Lower lobe of right lung (tissue), 2 donors: ENCODE measurements at places on chromosomes 6 and 20. TPM values are rescaled to one million over a fixed set of nuclear protein-coding genes. Genes with fewer than 3 reads are reported as not detected.
A peak's percentile ranks its signal among the peaks of the same experiment; 100 is the strongest.

DNA sequence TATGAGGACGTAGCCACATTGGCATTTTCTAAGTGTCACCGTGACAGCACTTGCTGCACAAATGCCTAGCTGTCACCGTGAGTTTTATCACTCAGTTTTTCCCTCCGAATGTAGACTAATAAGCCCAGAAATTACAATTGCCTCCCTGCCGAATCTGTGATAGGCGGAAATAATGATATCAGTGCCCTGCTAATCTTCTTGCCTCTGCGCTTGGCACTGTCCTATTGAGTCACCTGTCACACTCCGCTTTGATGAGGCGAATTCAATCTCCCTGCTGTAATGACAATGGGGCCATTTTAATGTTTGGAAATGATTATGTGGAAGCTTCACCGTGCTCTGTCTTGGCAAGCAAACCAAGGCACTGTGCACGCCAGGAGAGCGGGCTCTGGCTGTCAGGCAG, 112.8 kb downstream of the LINC00237 start:
- no peaks in the 10 kb centered on the region for H3K27me3 ChIP-seq
- no peaks in the 10 kb centered on the region for H3K36me3 ChIP-seq
- no peak overlapping the region for H3K27ac ChIP-seq
- H3K4me1 ChIP-seq, result no peaks in the 10 kb centered on the region

- H3K4me1 ChIP-seq, result peaks cover 31% of the 10 kb centered on the region
- no peak for DNase-seq
- H3K27me3 ChIP-seq, result no peaks in the 10 kb centered on the region
Observed at GRCh38 chr6:27139756-27140579, 107.5 kb upstream of the PRSS16 start.

- H3K4me3 ChIP-seq, result no peak overlapping the region
- H3K27me3 ChIP-seq, result no peaks in the 10 kb centered on the region
- no peak for DNase-seq
- H3K36me3 ChIP-seq, result no peaks in the 10 kb centered on the region
- H3K27ac ChIP-seq, result no peak overlapping the region
Observed at GRCh38 chr6:144912474-144912873, 627.3 kb downstream of the UTRN start.

DNA sequence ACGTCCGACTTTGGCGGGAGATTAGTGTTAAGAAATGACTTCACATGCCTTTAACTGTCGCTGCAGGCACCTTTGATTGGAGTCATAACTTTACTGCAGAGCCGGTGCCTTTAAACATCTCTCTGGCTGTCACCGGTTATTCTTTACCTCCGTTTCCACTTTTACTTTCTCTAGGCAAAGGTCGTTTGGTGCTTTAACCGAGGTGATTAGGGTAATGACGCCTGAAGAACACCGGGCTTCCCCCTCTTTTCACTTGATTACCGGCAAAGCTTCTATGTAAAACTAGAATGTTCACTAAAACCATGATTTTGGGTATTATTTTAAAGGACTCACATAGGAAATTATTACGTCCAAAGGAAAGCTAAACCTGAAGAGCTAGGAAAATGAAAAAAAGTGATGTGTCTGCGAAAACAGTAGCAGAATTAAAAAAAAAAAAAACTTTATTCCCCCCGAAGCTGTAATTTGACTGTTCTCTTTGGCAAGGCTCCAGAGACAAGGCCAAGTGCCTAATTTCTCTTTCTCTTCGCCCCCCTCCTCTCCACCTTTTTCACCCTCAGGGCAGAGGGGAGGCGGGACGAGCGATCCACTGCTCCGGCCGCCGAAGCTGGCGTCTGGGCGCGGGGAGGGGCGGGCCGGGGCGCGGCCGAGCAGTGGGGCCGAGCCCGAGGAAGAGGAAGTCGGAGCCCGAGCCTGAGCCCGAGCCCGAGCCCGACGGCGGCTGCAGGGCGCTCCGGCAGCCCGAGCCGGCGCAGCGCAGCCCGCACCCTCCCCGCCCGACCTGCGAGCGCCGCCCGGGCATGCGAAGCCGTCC, at the start of gene PLEKHG1:
TSS of gene PLEKHG1 (plus strand) at position 687 of the 811 bp plus-strand sequence. CDS start 133,797 bp downstream, outside the sequence.
- peak within 1 kb of the TSS; percentile 71 for H3K4me3 ChIP-seq
- H3K27ac ChIP-seq, result peak within 1 kb of the TSS; percentile 81
- no peaks in the 10 kb centered on the region for H3K36me3 ChIP-seq
- no peaks in the 10 kb centered on the region for H3K27me3 ChIP-seq
- DNase-seq, result peak; percentile 85

- DNase-seq, result no peak
- H3K27ac ChIP-seq, result no peak overlapping the region
- no peaks in the 10 kb centered on the region for H3K27me3 ChIP-seq
- no peak overlapping the region for H3K4me3 ChIP-seq
- H3K4me1 ChIP-seq, result no peaks in the 10 kb centered on the region
Observed at GRCh38 chr6:38068854-38069590, 249.5 kb downstream of the ZFAND3 start.

- no peak overlapping the region for H3K27ac ChIP-seq
- no peak for DNase-seq
- no peak overlapping the region for H3K4me3 ChIP-seq
- no peaks in the 10 kb centered on the region for H3K27me3 ChIP-seq
- peaks cover 12% of the 10 kb centered on the region for H3K4me1 ChIP-seq
Observed at GRCh38 chr6:85404564-85405174, 45.2 kb upstream of the NT5E start.

- H3K27me3 ChIP-seq, result no peaks in the 10 kb centered on the region
- peaks cover 1% of the 10 kb centered on the region for H3K4me1 ChIP-seq
- no peak overlapping the region for H3K4me3 ChIP-seq
- H3K36me3 ChIP-seq, result no peaks in the 10 kb centered on the region
- no peak overlapping the region for H3K27ac ChIP-seq
Observed at GRCh38 chr6:137829641-137830083, 37.4 kb upstream of the TNFAIP3 start.

GRCh38 chr20:61092251-61092650, 159.8 kb upstream of the CDH4 start:
- H3K4me3 ChIP-seq, result no peak overlapping the region
- H3K27ac ChIP-seq, result no peak overlapping the region
- H3K36me3 ChIP-seq, result no peaks in the 10 kb centered on the region
- H3K27me3 ChIP-seq, result no peaks in the 10 kb centered on the region
- H3K4me1 ChIP-seq, result no peaks in the 10 kb centered on the region

DNA sequence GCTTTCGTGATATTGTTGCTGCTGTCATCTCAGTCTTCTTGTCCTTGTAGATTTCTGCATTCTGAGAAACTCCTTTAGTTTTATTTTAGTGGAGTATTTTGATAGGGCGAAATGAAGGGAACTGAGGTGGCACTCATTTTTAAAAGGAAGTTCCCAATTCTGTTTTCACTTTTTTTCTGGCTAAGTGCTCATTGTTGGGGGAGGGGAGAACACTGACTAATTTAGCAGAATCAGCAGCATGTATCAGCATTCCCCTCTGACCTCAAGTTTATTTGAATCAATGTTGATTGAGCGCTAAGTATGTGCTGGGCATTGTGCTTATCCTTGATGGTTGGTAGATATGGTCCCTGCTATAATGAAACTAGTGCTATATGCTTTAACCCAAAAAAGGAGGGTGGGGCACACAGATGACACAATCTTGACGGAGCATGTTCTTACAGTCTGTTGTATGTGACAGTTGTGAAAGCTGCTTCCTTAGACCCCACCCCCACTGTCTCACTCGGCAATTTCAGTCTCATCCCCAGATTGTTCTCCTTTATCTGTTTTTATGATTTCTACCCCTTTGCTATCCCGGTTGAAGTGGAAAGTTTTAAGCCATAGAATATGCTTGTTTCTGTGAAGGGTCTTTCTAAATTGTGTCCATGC, 262.4 kb downstream of the SOX4 start:
- H3K36me3 ChIP-seq, result no peaks in the 10 kb centered on the region
- H3K4me1 ChIP-seq, result no peaks in the 10 kb centered on the region
- H3K27ac ChIP-seq, result no peak overlapping the region
- H3K4me3 ChIP-seq, result no peak overlapping the region
- no peaks in the 10 kb centered on the region for H3K27me3 ChIP-seq
- DNase-seq, result no peak

- H3K36me3 ChIP-seq, result no peaks in the 10 kb centered on the region
- no peaks in the 10 kb centered on the region for H3K27me3 ChIP-seq
- H3K27ac ChIP-seq, result no peak overlapping the region
- no peak for DNase-seq
Observed at GRCh38 chr6:133568970-133569889, 319.7 kb upstream of the TCF21 start.

- no peaks in the 10 kb centered on the region for H3K4me1 ChIP-seq
- no peak overlapping the region for H3K4me3 ChIP-seq
- no peak for DNase-seq
- H3K27ac ChIP-seq, result no peak overlapping the region
- no peaks in the 10 kb centered on the region for H3K36me3 ChIP-seq
Observed at GRCh38 chr6:106145741-106146227, 59.6 kb downstream of the PRDM1 start.

GRCh38 chr20:43984587-43984986, 69.9 kb downstream of the TOX2 start:
- no peak for DNase-seq
- peaks cover 23% of the 10 kb centered on the region for H3K4me1 ChIP-seq
- no peak overlapping the region for H3K4me3 ChIP-seq
- H3K36me3 ChIP-seq, result no peaks in the 10 kb centered on the region
- no peaks in the 10 kb centered on the region for H3K27me3 ChIP-seq

- H3K27ac ChIP-seq, result no peak overlapping the region
- H3K4me1 ChIP-seq, result no peaks in the 10 kb centered on the region
- no peak overlapping the region for H3K4me3 ChIP-seq
- no peaks in the 10 kb centered on the region for H3K27me3 ChIP-seq
Observed at GRCh38 chr6:129314575-129314974, 395.4 kb downstream of the ARHGAP18 start.

DNA sequence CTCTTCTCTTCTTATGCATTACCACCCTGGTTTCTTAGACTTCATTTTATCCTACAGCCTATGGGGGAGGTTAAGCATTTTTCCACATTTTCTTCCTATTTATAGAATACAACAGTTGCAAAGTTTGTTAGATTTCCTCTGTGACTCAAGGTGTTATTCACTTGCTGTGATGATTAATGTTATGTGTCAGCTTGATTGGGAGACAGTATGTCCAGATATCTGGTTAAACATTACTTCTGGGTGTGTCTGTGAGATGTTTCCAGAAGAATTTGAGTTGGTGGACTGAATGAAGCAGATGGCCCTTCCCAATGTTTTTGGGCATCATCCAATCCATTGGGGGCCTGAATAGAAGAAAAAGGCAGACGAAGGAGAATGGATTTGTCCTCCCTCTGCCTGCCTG, 131.3 kb downstream of the C6orf118 start:
- H3K27me3 ChIP-seq, result no peaks in the 10 kb centered on the region
- H3K4me1 ChIP-seq, result no peaks in the 10 kb centered on the region
- DNase-seq, result no peak

- peaks cover 68% of the 10 kb centered on the region for H3K4me1 ChIP-seq
- no peaks in the 10 kb centered on the region for H3K27me3 ChIP-seq
- H3K4me3 ChIP-seq, result no peak overlapping the region
- H3K36me3 ChIP-seq, result no peaks in the 10 kb centered on the region
- H3K27ac ChIP-seq, result no peak overlapping the region
Observed at GRCh38 chr6:13418844-13419243, 68.6 kb downstream of the GFOD1 start.

GRCh38 chr6:136962661-136963060, 40.6 kb downstream of the SLC35D3 start:
- no peak for DNase-seq
- no peak overlapping the region for H3K27ac ChIP-seq
- H3K4me1 ChIP-seq, result no peaks in the 10 kb centered on the region
- H3K36me3 ChIP-seq, result no peaks in the 10 kb centered on the region
- no peak overlapping the region for H3K4me3 ChIP-seq

- no peaks in the 10 kb centered on the region for H3K27me3 ChIP-seq
- no peak for DNase-seq
Observed at GRCh38 chr6:32604434-32604877, 14.8 kb upstream of the HLA-DRB1 start.

GRCh38 chr20:46343348-46343974, 35.2 kb upstream of the CDH22 start:
- H3K27me3 ChIP-seq, result peaks cover 42% of the 10 kb centered on the region
- no peak for DNase-seq
- H3K4me1 ChIP-seq, result peaks cover 15% of the 10 kb centered on the region
- peaks cover 12% of the 10 kb centered on the region for H3K36me3 ChIP-seq
- peak overlapping the region; percentile 3 for H3K4me3 ChIP-seq

GRCh38 chr6:110363748-110364147, 5.6 kb upstream of the METTL24 start:
- no peak overlapping the region for H3K27ac ChIP-seq
- no peak for DNase-seq
- H3K4me3 ChIP-seq, result no peak overlapping the region
- H3K4me1 ChIP-seq, result no peaks in the 10 kb centered on the region

GRCh38 chr6:99099243-99099642, 151.5 kb upstream of the FBXL4 start:
- H3K27me3 ChIP-seq, result no peaks in the 10 kb centered on the region
- H3K27ac ChIP-seq, result no peak overlapping the region
- no peaks in the 10 kb centered on the region for H3K4me1 ChIP-seq
- H3K36me3 ChIP-seq, result no peaks in the 10 kb centered on the region
- H3K4me3 ChIP-seq, result no peak overlapping the region
- no peak for DNase-seq

DNA sequence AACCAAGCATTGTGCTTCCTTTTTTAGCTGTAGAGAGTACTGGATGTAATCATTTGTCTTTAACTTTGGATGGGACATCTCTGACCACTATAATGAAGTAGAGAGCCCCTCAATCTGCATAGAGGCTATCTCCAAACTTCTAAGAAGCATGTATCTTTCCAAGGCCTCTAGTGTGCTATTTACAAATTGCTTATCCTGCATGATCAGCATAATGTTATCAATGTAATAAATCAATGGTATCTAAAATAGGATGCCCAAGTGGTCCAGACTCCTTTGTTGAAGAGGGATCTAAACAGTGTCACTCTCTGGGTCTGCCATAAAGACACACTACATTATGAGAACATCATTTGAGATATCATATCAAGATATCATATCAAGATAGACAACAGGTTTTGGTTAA, 6.7 kb downstream of the TAAR9 start:
- no peaks in the 10 kb centered on the region for H3K36me3 ChIP-seq
- no peaks in the 10 kb centered on the region for H3K4me1 ChIP-seq
- no peak overlapping the region for H3K4me3 ChIP-seq
- H3K27ac ChIP-seq, result no peak overlapping the region

DNA sequence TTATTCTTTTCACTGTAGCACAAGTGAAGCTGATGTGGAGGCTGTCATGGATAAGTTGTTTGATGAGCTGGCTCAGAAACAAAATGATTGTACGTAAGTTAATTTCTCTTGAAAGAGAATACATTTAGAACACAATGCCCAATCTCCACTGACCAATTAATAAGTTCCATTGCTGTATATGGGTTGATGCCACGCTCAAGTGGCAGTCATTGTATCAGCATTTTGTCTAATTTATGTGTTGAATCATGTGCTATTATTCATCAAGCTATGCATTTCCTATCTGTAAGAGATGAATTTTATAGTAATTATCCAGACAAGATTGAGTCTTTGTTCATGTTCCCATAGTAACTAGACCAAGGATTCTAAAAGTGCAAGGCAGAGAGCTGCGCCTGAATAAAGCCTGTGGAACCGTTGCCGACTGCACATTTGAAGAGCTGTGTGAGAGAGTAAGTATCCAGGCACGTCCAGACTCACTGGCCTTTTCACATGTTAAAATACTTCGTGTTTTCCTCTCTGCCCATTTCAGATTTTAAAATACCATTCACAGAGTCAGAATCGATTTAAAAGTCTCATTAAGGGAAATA, 83.8 kb upstream of the FOXO3 start:
- DNase-seq, result no peak
- H3K27me3 ChIP-seq, result no peaks in the 10 kb centered on the region
- no peaks in the 10 kb centered on the region for H3K36me3 ChIP-seq
- no peak overlapping the region for H3K4me3 ChIP-seq
- no peak overlapping the region for H3K27ac ChIP-seq

The TREM2 gene
- 58.5 TPM for total RNA-seq

The MOG gene
- total RNA-seq, result not detected

The MCHR2 gene
- not detected for total RNA-seq

The TSBP1 gene
- not detected for total RNA-seq

The ZBTB12 gene
- total RNA-seq, result 5.1 TPM

The EPHA7 gene
- 0.86 TPM for total RNA-seq

The RNGTT gene
- total RNA-seq, result 11.4 TPM

The ID4 gene
- 27.8 TPM for total RNA-seq

The HLA-DOB gene
- 0.95 TPM for total RNA-seq

The SPATA25 gene
- total RNA-seq, result 1.1 TPM

The OR2J3 gene
- not detected for total RNA-seq
